ENCODE measurements at places on chromosomes 7 and 10.
A peak's percentile ranks its signal among the peaks of the same experiment; 100 is the strongest.

DNA sequence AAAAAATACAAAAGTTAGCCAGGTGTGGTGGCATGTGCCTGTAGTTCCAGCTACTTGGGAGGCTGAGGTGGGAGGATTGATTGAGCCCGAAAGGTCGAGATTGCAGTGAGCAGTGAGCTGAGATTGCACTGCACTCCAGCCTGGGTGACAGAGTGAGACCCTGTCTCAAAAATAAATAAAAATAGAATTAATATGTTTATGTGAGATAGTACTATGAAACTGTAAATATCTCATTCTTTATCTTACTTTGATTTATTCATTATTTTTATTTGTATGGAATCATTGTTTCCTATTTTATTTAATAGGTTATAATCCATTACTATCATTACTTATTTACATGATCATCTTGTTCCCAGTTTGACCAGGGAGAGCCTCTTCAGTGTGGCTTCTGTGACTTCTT lies 41.0 kb upstream of the STRIP2 start:
- no peak for DNase-seq

DNA sequence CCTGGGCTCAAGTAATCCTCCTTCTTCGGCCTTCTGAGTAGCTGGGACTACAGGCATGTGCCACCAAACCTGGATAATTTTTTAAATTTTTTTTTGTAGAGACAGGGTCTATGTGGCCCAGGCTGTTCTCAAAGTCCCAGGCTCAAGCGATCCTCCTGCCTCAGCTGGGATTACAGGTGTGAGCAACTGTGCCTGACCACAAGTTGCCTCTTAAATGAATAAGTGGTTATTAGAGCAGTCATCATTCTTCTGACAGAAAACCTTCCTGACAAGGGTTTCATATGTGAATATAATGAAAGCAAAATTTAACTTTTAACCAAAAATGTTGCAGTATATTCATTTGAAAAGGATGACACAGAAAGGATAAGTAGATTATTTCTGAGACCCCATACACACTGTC lies 532.5 kb downstream of the GRM8 start:
- no peak for DNase-seq

DNA sequence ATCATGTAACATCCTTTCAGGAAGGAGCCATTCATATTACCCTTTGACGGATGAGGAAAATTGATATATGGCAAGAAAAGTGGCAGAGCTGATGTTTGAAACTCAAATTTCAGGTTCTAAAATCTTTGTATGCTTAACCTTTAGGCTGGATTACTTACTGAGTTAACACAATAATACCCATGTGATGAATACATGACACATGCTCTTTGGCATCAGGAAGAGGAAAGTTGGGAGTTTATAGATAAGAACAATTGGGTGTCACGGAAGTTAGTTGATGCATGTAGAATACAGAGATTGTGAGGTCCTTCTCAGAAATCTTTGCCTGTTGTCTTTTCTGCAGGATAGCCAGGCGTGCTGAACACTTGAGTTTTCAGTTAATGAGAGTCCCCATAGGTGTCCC lies 572.1 kb upstream of the POM121L12 start:
- DNase-seq = no peak

GRCh38 chr7:95691464-95691863 lies 80.9 kb upstream of the DYNC1I1 start:
- DNase-seq = no peak

- peak; percentile 9 for DNase-seq
These were observed 190.9 kb downstream of the DNAJB6 start for GRCh38 chr7:157527686-157528085.

GRCh38 chr7:140595468-140596092 lies 45.0 kb downstream of the DENND2A start:
- no peak for DNase-seq

DNA sequence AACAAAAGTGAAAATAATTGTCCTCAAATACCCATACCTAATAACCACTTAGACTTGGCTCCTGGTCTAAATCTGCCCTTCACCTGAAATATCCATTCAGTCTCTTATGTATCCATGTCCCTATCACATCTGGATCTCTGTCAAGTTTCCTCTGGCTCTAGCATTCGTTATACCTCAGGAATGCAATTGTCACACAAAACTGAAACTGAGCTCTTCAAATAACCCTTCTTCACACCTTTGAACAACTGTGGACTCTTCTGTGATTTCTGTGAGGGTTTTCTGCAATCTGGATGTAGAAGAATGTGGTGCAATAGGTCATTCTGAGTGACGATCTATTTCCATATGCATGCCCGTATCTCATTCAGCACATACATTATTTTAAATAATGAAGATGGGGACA lies 53.5 kb upstream of the FGL2 start:
- DNase-seq = no peak

GRCh38 chr7:33237036-33237435 lies 107.7 kb downstream of the BBS9 start:
- DNase-seq = no peak

- DNase-seq = no peak
These were observed 11.9 kb downstream of the MYPN start for GRCh38 chr10:68121020-68121743.

DNA sequence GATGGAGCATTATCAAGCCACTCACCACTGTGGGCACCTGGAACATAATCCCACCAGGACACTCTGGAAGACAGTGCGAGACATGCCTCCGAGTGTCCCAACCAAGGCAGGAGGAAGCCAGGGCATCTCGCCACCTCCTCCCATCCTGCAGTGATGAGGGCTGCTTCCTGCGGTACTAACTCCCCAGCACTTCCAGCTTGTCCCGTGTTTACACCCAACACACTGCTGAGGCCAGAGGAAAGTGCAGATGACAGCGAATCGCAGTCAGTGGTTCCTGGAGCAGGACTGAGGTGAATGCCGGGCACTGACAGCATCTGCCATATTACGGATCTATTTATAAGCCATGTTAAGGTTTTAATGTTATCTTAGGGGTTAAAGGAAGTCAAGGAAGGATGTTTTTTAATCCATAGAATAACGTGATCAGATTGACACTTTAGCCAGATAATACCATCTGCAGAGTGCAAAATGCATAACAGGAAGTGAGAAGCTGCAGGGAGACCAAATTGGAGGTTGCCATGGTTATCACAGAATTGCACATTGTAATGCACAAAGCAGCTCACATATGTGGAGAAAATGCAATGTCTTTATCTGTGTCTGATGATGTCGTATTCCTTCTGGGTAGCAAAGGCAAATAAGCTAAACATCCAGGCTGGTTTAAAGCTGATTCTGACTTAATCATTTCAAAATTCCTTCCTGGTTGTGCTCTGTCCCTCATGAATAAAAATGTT lies 314.1 kb upstream of the C7orf33 start:
- DNase-seq = no peak

DNA sequence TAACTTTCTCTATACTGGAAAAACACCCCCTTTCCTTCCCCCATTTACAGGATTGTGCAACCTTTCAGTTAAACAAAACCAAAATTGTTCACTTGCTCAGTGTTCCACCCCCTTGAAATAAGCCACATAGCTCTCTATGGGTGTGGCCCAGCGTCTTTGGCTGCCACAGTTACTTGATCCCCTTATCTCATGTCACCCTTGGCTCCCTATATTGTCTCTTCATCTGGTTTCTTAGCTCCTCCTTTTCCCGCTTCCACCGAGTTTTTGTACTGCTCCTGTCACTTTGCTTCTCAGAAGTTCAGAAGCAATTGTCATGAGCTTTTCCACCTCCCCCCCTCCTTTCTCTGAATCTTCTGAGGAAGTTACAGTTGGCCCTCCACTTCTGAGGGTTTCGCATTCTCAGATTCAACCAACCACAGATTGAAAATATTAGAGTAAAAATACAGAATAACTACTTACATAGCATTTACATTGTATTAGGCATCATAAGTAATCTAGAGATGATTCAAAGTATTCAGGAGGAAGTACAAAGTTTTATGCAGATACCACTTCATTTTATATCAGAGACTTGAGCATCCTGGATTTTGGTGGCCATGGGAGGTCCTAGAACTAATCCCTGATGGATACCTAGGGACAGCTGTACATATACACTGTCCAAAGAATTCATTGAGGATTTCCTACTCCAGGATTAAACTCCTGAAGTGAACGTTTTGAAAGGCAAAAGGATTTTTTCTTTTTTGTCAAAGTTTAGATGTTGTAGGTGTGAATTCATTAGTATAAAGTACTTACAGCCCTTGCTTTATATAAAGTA lies 60.4 kb downstream of the ADD3 start:
- no peak for DNase-seq

- no peak for DNase-seq
These were observed 56.8 kb upstream of the LANCL2 start for GRCh38 chr7:55308186-55308929.

DNA sequence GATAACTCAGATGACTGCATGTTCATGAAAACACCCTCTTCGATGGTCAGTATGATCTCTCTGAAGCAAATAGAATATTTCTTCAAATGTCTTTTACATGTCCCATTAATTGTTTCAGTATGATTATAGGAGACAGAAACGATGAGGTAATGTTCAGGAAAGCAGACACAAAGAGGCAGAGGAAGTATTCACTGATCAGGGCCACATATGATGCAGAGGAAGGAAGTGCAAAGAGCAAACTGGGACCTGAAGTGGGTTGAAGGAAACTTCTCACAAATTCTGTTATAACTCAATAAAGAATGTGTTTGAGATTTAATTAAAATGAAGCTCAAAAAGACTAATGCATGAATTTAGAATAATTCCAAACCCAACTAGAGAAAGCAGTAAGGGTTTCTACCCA lies 70.5 kb downstream of the TES start:
- no peak for DNase-seq

GRCh38 chr7:16315280-16315679 lies 106.1 kb downstream of the CRPPA start:
- DNase-seq = no peak

- DNase-seq = peak; percentile 52
These were observed 85.8 kb downstream of the HIF1AN start for GRCh38 chr10:100621360-100622205.

- no peak for DNase-seq
These were observed 37.5 kb upstream of the PLEKHA1 start for GRCh38 chr10:122336961-122337360.

DNA sequence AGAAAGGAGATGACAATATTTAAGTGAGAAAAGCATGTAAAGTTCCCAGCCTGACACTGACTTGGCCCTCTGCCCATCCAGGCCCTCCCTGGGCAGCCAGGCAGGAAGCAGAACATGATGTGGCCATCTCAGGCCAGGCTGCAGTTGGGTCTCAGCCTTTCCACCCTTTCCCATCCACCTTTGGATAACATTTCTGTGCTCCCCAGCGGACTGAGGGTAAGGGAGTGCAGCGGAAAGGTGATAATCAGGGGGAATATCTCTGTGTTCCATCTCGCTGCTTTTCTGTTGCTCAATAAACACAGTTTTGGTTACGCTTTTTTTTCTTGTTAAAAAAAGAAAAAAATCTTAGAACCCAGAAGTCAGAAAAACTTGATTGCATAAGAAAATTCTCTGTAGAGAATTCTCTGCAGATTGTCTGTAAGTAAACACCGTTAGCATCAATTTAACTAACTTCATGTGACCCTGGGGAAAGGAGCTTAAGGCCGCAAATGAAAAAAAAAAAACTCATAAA lies 37.2 kb upstream of the TARP start:
- no peak for DNase-seq

Measured in activated T-cell treated with anti-CD3 and anti-CD28 coated beads, Interleukin-2, amount 50 U/mL, for 1 hour (primary cell).